ENCODE measurements at places on chromosomes 11 and 22.
A peak's percentile ranks its signal among the peaks of the same experiment; 100 is the strongest.

GRCh38 chr11:22878039-22878438, 17.8 kb upstream of the CCDC179 start:
- no peak for DNase-seq

GRCh38 chr11:104142698-104143097, 21.2 kb downstream of the PDGFD start:
- no peak for DNase-seq

DNA sequence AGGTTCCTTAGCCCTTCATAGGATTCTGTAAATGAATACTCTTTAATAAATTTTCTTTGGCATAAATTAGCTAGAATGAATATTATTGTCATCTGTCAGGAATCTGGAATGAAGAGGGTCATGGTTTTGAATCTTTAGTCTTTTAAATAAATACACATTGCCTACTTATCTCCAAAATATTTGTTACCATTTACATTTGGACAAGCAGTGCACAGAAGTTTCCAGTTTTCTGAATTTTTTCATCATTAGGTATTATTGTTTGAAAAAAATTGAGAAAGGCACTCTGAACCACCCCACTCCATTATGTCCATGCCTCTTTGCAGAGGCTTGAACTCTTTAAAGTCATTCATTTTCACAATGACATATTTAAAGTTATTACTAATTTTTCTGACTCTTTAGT, 549.0 kb upstream of the LUZP2 start:
- no peak for DNase-seq

- DNase-seq, result no peak
These were observed 994 bp downstream of the PPP6R3 start for GRCh38 chr11:68461575-68461917.

DNA sequence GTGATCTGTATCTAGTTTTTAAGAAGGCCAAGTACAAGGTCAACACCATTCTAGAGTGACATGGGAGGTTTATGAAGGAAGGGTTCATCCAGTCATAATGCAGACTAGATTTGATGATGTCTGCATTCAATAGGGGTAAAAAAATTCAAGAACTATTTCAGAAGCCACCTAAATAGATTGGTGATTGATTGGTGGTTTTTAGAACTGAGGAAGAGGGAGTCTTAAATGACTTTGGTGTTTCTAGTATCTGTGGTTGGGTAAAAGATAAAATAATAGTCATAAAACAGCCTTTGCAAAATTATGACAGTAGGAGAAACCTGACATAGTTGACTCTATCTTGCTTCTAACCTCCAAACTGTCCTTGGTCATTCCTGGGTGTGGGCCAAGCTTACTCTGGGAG, 114.1 kb downstream of the OPCML start:
- no peak for DNase-seq

- DNase-seq, result no peak
These were observed 765.1 kb downstream of the KCNA4 start for GRCh38 chr11:29251738-29252137.

DNA sequence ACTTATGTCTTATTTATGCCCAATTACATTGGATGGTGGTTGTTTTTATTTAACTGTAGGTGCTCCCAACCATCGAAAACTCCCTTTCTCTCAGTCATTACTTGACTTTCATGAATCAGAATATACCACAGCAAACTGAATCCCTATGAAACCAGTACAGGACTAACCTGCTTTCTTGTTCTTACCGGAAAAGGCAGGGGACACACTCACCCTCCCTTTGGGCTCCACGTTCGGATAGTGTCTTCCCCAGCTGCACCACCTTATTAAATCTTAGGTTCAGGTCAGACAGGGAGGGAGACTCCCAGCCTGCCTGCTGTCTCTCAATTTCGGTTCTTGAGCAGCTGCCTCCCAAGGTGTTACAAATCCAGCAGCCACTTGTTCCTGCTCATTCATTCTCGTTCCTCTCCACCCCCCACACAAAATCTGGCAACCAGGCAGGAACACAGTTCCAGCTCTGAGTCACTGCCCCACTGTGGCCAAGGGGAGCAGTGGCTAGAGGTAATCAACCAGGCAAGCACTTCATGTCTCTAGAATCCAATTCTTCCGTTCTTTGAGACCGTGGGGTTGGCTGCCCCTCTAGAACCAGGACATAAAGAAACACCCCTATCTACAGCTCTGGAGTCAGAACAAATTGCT, 133.0 kb downstream of the PLEKHA7 start:
- DNase-seq, result no peak

GRCh38 chr11:44286268-44286880, 23.6 kb downstream of the ALX4 start:
- peak; percentile 58 for DNase-seq

- no peak for DNase-seq
These were observed 108.8 kb downstream of the MPPED1 start for GRCh38 chr22:43520632-43521039.

DNA sequence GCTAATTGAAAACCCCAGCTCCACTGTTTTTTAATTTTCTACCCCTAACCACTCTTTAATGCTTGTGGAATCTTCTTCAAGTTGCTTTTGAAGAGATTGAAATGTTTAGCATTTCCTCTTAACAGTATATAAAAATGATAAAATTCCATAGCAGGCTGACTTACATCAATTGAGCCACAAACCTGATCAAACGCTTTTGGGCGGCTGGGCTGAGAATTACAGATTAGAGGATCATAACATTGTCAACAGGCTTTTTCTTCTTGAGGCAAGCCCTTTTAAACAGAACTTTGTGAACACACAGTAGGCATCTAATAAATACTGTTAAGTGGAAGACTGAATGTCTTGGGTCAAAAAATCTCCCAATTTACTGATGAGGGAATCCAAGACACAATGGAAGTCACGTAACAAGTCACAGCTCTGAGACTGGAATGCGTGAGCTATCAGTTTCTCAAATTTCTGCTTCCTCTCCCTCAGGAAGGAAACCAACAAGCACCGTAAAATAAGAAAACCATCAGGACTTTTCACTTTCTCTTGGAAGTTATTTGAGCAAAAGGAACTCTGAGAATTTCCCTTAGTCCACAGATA, 50.0 kb upstream of the CCDC89 start:
- no peak for DNase-seq

- no peak for DNase-seq
These were observed 620 bp upstream of the ANO5 start for GRCh38 chr11:22192289-22192641.

- no peak for DNase-seq
These were observed 645.8 kb downstream of the DLG2 start for GRCh38 chr11:84981301-84981700.

- peak; percentile 32 for DNase-seq
These were observed 34.4 kb downstream of the PRDM11 start for GRCh38 chr11:45180848-45181192.

GRCh38 chr11:85086504-85087284, 540.5 kb downstream of the DLG2 start:
- DNase-seq, result no peak

DNA sequence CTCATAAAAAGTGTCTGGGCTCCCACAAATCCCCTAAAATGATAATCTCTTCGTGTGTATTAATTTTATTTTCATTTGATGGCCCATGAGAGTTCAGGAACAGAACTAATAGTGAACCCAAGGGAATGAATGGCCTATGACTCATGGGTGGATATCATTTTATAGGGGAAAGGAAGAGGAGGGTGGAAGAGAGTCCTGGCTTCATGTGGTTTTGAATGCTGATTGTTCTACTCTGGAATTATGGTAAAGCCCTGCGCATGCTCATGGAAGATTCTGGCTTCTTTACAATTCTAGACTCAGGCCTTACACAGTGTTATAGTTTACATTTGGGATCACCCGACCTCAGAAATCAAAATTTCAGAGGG, 35.2 kb downstream of the MAML2 start:
- DNase-seq, result no peak

DNA sequence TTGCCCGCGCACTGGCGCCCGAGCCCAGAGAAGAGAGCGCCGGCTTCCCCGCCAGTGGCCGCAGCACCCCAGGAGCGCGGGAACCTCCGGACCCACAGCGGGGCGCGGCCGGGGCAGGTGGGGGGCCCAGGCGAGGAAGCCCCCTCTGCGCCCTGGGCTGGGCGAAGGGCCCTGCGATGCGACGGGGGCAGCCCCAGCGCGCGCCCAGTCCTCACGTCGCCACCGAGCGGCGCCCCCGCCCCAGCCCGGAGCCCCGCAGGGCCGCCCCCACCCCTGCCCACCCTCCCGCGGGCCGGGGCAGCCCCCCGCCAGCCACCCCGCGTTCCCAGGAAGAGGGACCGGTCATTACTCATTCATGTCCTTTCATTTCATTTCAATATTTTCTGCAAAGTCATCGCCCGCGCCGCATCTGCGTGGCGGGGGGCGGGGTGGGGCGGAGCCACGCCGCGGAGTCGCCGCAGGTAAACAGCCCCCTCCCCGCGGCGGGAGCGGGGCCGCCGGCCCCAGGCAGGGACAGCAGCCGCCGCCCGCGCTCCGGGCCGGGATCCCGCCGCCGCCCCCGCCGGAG, 673 bp upstream of the PANX2 start:
- DNase-seq, result peak; percentile 61

DNA sequence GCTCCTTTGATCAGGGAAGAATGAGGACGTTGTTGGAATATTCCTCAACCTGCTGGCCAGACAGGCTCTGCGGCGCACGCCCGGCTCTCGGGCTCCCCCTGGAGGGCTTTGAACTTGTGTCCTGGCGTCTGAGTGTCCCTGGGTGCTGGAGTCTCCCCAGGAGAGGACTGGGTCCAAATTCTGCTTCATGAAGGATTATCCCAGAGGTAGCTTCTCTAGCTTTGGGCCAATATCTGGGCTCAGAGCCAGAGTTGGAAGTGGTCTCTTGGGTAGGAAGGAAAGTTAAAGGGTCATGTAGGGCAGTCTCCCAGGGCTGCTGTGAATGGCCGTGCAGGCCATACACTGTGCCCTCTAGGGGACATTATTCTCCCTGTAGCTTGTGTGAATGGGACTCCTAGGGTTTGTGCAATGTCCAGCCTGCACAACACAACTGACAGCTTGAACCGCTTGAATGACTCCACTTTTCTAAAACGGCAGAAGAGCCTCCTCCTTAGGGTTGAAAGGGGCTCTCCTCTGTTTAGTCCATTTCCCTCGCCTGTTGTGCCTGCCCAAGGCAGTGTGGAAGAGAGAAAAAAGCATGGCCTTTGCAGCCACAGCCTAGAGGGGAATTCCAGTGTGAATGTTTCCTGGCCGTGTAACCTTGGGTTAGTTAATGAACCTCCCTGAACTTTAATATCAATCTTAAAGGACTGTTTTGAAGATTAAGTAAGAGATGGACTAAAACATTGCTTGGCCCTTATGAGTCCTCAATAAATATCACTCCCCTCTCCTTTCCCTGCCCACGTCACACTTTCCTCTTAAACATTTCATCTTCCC, 111.2 kb upstream of the THY1 start:
- peak; percentile 51 for DNase-seq

DNA sequence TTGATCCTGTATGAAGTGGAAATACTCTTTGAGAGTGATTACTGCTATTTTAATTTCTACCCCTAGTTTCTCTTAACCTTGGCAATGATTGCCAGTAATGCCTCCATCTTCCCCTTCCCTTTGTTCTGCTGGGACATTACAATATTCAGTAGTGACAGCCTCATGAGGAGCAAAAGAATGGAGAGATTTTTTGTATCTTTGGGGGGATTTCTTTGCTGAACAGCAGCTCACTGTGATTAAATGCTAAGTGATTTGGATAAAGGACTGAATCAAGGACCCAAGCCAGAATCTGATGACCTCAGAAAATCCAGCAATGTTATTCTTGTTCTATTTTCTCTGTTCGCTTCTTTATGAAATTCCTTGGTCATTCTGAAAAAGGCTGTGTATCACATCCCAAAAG, 7.0 kb upstream of the SLC1A2 start:
- no peak for DNase-seq

GRCh38 chr11:124098141-124098540, 17.1 kb upstream of the VWA5A start:
- no peak for DNase-seq

DNA sequence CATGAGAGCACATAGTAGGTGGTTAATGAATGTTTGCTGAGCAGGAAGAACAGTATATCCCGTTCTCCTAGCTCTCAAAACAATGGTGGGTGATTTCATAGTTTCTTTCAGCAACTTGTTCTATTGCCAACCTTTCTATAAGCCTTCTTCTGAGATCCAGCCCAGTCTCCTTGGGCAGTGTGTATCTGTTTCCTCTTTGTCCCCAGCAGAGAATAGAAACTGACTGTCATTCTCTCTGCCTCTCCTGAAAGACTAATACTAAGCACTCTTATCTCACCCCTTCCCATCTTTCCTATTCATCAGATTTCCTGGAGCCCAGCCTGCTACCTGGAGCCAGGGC, 272.9 kb downstream of the ST3GAL4 start:
- no peak for DNase-seq

DNA sequence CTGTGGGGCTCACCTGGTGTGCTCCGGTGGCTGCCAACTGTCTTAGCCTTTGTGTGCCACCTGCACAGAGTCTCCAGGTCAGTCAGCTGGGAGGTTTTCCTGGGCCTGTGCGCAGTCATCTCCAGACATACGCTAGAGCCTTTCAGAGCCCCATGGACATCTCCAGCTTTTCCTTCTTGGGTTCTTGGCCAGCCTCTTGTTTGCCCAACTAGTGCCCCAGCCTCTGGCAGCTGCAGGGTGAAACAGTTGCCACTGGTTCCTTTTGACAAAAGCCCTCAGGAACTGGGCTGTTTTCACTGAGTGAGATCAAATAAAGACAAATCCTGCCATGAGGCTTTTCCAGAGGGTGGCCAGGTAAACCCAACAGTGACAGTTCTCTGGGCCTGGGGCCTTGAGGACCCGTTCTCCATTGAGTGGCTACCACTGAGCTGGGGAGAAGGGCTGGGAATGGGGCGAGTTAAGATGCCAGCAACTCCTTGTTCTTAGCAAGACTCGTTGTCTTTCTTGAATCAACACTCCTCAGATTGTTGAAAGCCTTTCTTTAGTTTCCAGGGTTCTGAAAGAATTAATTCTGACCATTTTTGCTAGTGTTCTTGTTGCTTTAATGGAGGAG, 16.7 kb upstream of the RANBP1 start:
- no peak for DNase-seq

DNA sequence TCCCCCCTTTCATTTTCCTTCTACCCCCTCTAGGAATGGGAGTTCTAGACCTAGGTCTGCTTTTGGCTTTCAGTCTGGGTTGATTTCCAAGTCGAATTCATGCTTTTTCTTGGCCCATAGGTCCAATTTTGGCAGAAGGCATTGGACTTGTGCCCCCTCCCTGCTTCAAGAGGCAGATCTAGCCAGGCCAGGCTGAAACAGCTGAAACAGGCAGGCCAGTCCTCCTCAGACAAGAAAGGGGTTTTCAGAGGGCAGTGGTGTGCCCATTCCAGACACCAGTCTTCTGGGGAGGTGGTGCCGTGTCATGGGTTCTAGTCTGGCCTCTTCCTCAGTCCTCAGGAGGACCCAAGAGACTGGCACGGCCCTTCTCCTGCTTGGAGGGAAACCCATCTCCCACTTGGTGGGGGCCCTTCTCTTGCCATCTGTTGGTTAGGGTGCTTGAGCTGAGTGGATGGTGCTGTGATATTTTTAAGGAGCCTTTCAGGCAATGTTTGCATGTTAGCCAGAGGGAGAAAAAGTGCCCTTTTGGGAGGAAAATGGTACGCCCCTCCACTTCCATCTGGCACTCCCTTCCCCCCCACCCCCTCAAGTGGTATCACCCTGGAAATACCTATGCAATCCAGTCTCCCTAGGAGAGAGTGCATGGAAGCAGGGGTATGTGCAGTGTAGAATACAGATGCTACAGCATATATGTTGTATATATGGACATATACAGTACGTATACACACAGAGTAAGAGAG, 53.6 kb downstream of the SYT13 start:
- DNase-seq, result no peak
